ENCODE measurements at places on chromosomes 1 and 21. TPM values are rescaled to one million over a fixed set of nuclear protein-coding genes. Genes with fewer than 3 reads are reported as not detected.

FMN2 gene
- 0.43 TPM for total RNA-seq

DNA sequence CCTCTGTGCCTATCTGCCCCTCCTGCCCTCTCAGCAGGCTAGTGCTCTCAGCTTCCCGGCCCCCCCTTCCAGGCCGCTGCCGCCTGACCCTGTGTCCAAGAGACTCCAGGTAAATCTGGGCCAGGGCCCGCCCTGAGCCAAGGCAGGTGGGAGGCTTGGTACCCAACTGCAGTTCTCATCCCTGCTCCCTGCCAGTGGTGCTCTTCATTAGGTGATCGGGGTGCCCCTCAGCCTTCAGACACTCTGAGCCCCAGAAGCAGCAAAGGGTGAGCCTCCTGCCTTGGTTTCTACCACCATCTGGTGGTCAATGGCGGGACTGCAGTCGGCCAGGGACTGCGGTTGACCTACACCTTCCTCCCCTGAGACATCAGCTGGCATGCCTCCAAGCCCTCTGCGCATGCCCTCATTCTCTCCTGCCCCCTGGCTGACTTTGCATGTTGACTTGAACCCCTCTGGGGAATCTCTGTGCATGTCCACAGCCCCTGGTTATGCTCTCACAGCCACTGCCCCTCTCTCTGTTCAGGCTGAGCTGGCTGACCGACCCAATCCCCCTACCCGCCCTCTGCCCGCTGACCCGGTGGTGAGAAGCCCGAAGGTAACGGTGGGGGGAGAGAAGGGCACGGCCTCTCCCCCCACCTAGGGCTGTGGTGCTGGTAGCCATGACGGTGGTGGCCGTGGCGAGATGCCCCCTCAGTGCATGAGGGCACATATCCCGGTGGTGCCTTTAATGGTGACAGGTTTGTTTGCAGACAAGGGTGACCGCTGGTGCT, 2.0 kb upstream of the EFNA4 start:
- no peak for DNase-seq

GRCh38 chr1:93783876-93784275, 95.1 kb downstream of the DNTTIP2 start:
- no peak for DNase-seq

- DNase-seq, result no peak
Observed at GRCh38 chr1:178408871-178409270, 87.9 kb downstream of the CLEC20A start.

- DNase-seq, result no peak
Observed at GRCh38 chr1:111515291-111516004, 12.0 kb upstream of the ADORA3 start.
